ENCODE measurements at places on chromosomes 16 and 17. TPM values are rescaled to one million over a fixed set of nuclear protein-coding genes. Genes with fewer than 3 reads are reported as not detected.
A peak's percentile ranks its signal among the peaks of the same experiment; 100 is the strongest.

Gene TPSD1
- 3.7 TPM for total RNA-seq

Gene MT2A
- total RNA-seq: 82.9 TPM

Gene SLFN13
- total RNA-seq: 12.3 TPM

Gene KRTAP4-5
- total RNA-seq: not detected

DNA sequence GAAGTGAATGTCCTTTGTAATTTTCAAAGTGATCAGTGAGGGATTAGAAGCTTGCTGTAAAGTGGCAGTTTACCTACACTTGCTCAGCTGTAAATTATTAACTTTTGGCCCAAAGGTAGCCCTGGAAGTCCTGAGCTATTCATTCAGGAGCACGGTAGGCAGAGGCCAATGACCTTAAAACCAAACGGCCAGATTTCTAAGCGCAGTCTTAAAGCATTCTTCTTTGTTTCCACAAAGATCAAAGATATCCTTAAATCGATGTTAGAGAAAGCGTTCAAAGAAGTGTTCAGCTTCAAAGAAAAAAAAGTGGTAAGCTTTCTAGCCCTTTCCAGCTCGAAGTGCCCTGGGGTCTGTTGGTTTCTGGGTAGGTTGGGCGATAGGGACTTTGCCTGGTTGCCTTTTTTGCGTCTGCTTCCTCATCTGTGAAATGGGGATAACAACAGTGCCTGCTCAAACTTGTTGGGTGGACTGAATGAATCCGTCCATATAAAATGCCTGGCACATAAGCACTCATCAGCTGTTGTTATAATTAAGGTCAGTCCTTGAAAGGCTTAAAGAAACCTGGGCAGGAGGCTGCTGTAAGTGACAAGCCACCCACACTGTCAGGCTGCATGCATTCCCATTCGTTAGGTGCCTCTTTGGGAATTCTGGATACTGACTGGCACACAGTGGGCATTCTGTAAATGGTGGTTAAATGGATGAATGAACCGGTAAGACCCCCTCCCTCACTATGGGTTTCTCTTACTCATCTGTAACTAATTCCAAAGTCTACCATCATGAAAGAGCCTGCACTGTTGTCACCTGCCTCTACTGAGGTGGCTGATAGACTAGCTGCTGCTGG lies 113.2 kb downstream of the PRKCA start:
- no peak for ATAC-seq

- ATAC-seq: no peak
Measured at GRCh38 chr17:75526555-75527270, 1.2 kb downstream of the LLGL2 start.

- no peak for ATAC-seq
Measured at GRCh38 chr17:77426676-77427386, 286.1 kb downstream of the SEC14L1 start.

DNA sequence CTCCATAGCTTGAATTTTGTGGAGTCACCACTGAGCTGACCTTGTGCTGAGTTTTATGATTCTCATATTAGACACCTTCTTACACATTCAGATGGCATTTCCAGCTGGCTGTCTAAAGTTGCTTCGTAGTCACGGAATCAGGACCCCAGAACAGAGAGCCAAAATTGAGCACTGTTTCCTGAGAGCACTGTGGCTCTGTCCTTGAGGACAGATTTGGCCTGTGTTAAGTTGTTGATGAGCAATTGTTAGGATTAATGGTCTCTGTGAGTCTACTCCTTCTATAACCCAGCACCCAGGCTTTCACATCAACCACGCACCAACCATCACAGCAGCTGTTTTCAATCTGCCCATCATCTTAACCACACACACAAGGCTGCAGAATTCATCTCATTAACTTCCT lies 277.5 kb upstream of the HSBP1 start:
- no peak for ATAC-seq

GRCh38 chr17:64580384-64581315 lies 73.9 kb downstream of the CEP95 start:
- no peak for ATAC-seq

- no peak for ATAC-seq
Measured at GRCh38 chr17:65936013-65936412, 255.9 kb downstream of the CEP112 start.

DNA sequence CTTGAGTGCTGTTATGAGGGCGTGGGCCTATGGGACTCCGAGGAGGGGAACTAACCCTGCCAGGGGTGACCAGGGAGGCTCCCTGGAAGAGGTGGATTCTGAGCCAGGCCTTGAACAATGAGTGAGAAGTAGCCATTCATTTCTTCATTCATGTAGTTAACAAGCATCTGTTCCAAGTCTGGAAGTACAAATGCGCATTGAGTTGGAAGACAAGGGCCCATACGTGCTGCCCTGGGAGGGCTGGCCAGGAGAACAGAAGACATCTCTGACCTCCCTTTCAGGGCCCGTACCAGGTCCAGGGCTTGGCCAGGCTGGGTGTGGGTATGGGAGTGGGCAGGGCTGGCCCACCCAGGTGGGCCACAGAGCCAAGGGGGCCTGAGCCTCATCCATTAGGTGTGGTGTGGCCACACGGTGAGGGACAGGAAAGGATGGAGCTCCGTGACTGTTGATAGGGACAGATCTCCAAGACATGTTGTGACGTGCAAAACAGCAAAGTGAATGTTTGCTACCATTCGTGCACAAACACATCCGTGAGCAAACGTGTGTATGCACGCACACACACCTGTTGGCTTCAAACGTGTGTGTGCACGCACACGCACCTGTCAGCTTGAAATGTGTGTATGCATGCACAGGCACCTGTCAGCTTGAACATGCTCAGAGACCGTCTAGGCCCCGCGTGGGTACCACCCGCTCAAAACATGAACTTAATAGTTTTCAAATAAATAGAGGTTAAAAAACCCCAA lies 46.8 kb downstream of the ZDHHC7 start:
- no peak for ATAC-seq

DNA sequence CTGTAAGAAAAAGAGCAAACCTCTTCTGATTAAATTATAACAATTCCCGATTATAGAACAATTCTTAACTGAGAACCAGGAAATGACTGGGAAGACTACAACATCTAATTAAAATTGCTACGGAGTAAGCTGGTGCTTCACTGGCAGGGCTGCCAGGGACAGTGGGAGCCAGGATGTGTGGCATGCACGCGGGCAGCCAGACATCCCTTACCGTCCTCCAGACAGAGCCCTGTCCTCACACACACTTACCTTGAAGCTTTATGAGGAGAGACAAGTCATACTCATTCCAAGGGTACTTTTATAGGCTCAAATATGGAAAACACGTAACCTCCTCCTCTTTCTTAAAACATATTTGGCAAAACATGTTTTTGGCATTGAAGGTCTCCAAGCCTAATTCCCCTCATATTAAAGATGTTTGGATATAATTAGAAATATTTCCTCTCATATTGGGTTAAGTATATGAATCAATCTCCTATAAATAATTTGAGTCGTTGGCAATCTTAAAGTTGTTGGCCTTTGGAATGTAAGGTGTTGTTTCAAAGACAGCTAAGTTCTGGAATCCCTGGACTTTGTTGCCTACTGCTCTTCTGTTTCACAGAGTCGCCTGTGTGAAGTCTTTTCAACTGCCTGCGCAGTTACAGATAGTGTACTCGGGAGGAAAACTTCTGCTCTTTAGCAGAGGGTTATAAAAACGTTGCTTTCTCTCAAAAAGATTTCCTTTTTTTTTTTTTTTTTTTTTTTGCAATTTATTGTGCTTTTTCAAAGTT lies at the start of gene MYH1:
MYH1 (minus strand) TSS at position 272 of the 767 bp plus-strand sequence. CDS start 1,900 bp downstream, outside the sequence.
- ATAC-seq: no peak

DNA sequence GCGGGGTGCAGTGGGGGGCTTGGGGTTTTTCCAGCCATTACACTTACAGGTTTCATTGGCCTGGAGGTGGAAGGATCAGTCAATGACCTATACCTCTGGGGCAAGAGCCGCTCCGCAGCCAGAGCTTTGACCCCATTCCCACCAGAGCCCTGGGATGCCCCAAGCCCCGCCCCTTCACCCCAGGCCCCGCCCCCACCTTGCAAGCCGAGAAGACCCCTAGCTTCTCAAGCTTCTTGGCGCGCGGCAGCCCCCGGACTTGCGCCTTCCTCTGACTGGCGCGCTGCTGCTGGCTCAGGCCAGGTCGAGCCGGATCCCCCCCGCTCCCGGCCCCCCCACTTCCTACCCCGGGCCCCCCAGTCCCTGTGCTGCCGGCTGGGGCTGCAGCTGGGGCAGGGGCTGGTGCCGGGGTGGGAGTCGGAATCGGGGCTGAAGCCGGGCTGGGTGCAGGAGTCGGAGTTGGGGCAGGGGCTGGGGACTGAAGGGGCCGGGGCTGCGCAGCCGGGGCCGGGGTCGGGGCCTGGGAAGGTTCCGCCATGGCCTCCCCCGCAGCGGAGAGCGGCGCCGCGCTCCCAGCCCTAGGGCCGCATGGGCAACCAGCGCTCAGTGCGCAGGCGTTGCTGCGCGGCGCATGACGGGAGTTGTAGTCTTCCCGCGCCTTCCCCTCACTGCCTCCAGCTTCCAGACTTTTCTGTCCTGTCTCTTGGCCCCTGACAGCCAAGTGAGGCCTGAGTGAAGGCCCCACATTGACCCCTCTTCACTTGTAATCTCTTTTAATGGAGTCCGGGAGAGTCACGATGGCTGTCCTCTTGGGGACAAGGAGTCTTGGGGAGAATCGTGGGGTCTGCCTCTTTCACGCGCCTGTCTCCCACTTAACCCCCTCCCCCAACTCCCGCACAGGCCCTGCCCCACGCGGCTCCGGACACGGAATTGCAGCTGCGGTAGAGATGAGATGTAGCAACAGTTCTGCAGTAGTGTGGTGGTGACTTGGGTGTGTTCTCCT lies at the start of gene KAT2A:
KAT2A (minus strand) TSS at position 598 of the 1,000 bp plus-strand sequence; CDS start at position 535, 63 bp downstream.
- peak; percentile 90 for ATAC-seq

DNA sequence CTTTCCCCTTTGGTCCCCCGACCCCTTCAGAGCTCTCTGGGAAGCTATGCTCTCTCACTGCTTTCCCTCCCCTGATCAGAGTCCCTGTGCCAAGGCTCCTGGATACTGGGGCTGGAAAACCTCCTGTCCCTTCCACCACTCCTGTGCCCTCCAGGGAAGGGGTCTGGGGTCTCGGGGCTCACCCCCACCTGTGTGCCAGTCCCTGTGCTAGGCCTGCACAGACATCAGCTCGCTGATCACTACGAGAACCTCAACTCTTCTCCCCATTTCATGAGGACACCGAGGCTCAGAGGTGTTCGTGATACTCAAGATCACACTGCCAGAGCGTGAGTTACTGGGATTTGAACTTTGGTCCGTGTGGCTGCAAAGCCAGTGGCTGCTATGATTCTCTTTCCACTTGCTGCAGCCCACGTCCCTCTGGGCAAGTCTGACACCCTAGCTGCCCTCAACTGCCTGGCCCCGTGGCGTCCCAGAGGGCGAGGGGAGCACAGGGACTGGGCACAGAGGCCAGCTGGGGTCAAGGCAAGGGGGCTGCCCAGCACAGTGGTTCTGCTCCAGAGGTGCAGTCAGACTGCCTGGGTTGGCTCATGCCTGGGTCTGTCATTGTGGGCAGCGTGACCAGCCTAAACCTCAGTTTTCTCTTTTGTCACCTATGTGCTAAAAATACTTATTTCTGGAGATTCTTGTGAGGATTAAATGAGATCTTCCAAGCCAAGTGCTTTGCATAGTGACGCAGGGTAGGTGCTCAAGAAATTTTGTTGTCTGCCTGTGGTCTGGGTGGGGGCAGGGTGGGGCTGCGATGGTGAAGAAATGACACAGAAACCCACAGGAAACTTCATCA lies 43.8 kb upstream of the TOB1 start:
- ATAC-seq: no peak

- ATAC-seq: no peak
Measured at GRCh38 chr16:81713295-81713772, 65.8 kb upstream of the PLCG2 start.

GRCh38 chr17:73514146-73514863 lies 129.9 kb downstream of the SDK2 start:
- ATAC-seq: no peak

- ATAC-seq: no peak
Measured at GRCh38 chr17:5069724-5070123, 8.5 kb upstream of the ZFP3 start.

DNA sequence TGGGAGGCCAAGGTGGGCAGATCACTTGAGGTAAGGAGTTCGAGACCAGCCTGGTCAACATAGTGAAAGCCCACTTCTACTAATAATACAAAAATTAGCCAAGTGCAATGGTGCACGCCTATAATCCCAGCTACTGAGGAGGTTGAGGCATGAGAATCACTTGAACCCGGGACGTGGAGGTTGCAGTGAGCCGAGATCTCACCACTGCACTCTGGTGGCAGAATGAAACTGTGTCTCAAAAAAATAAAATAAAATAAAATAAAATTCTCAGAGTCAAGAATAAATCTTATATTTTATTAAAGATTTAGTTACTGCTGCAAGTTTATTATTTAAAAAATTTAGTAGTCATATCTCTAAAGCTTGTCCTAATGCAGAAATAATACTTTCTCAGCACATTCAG lies 29.7 kb downstream of the ARL4D start:
- no peak for ATAC-seq

GRCh38 chr17:74241431-74241830 lies 28.1 kb downstream of the TTYH2 start:
- ATAC-seq: no peak

- no peak for ATAC-seq
Measured at GRCh38 chr16:17360693-17361122, 110.1 kb downstream of the XYLT1 start.

GRCh38 chr17:47978324-47978723 lies 7.4 kb downstream of the CDK5RAP3 start:
- no peak for ATAC-seq

GRCh38 chr17:72116661-72117521 lies 3.9 kb upstream of the SOX9 start:
- ATAC-seq: no peak

GRCh38 chr16:87319997-87320491 lies 2.9 kb upstream of the C16orf95 start:
- ATAC-seq: no peak
